Amygdala (tissue), 56 donors: ENCODE measurements at places on chromosomes 11 and 22.

DNA sequence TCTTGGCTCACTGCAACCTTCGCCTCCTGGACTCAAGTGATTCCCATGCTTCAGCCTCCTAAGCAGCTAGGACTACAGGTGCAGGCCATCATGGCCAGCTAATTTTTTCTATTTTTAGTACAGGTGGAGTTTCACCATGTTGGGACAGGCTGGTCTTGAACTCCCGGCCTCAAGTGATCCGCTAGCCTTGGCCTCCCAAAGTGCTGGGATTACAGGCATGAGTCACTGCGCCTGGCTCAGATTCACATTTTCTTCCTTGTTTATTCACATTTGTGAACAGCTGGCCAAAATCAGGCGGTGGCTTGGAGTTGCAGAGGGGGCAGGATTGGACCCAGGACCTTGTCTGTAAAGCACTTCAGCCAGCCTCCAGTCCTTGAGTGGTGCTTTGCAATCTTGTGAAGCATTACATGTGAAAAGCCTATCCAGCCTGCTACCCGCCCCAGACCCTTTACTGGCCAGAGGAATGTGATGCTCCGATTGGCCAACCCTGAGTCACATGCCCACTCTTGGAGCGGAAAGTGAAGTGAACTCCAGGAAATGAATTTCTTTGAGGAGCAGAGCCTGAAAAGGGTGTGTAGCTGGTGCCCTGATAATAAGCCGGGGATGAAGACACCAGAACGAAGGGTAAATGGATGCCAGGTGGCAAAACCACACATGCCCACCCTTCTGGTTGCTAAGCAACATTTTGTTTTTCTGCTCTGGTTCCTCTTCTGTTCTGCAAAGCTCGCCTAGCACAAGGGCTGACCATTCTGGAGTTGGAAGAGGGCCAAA, 62.6 kb upstream of the PTPRJ start:
- no peak for DNase-seq

DNA sequence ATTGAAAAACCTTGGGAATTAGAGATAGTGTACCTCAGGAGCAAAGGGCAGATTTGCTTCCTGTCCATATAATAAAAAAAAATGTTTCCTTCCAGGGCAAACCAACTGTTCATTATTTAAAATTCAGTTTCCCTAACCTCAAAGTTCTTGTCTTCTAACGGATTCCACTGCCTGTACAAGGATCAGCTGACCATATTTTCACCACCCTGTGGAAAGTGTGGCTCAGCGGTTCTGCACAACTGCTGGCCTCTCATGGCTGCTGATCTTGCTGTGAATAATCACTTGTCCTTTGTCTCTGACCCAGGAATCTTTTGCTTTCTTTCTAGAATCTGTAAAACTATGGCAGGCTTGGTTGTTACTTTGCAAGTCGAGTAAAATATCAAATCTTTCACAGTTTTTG, 1732.5 kb upstream of the RAG2 start:
- no peak for DNase-seq

GRCh38 chr11:10096987-10097386, 197.0 kb downstream of the SBF2 start:
- DNase-seq = no peak

DNA sequence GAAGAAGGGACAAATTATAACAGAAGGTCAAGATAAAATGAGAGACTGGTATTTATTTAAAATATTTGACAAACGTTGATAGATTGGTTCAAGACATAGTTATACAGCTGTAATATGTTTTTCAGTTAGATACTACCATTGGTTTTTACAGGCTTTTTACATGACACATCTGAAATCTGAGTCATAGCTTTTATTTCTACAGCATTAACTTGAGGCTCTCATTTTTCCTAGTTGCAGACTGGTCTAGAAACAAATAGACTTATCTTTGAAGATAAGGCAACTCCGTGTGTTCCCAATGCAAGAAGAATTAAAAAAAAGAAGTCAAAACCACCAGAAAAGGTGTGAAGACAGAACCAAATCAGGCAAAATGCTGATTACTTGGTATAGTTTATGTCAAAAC, 31.3 kb downstream of the CEP57 start:
- no peak for DNase-seq

- DNase-seq = no peak
Measured at GRCh38 chr22:24133187-24133965, 47.9 kb upstream of the SUSD2 start.

DNA sequence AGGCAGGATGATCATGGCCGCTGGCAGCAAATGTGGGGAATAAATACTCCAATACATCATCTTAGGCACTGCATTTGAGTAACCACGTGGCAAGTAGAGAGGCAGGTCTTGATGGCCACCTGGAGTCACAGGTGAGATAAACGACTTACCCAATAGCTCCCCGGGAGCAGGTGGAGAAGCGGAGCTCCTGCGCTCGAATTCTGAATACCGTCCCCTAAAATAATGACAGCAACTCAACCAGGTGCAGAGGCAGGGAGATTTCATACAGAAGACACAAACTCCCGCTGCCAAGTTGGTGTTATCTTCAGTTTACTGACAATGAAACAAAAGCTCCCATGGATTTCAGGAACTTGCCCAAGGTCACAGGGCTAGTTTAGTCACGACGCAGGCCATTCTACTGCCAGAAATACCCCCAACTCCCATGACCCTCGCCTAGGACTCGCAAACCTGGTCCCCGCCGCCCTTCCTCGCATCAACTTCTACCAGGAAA, 437 bp downstream of the SLC43A3 start:
- no peak for DNase-seq
